ENCODE measurements at places on chromosomes 3 and 15.

- DNase-seq: no peak
Measured at GRCh38 chr3:23490459-23490858, 287.3 kb downstream of the UBE2E2 start.

DNA sequence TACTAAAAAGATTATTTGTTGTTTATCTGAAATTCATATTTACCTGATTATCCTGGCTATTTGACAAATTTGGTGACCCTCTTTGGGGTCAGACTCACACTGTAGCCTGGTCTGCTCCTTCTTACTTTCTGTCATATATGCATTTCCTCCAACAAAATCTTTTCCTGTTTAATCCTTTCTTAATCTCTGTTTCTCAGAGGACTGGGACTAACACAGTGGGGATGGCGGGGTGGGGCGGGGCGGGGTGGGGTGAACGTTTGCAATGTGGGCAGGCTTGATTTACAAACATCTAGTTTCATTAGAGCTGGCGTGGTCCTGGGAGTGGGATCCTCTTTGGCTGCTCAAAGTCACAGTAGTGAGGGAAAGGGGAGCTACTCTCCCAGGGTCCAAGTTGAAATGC, 35.3 kb upstream of the CDCP1 start:
- no peak for DNase-seq

DNA sequence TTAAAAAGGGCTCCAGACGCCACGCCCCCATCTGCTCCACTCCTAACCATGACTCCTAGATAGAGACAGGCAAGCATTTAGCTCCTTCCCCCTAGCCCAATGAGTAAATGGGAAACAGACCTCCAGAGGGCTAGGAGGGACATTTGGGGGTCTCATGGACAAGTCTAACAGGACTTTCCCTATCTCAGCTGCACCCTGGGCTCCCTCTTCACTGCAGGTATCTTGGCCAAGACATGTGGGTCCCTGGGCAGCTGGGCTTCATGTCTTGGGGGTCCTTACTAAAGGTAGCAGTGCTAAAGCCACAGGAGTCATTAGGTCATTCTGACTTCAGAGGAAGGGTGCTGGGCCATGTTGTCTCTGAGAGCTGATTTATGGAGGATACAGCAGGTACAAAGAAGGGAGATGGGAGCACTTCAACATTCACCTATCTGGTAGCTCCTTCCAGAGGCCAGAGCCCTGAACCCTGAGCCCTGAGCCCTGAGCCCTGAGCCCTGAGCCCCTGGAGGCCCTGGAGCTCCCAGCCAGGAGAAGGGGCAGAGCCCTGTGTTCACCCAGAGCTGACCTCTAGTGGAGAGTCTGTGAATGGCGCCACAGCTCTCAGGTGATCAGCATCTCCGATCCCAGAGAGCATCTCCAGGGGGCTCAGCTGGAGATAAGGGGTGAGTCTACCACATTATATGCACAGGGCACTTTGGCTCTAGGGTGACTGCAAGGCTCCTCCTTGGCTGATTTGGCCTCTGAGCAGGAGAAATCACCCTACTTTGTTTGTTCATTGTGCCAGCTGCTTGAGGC, 40.1 kb upstream of the EPHB1 start:
- no peak for DNase-seq

DNA sequence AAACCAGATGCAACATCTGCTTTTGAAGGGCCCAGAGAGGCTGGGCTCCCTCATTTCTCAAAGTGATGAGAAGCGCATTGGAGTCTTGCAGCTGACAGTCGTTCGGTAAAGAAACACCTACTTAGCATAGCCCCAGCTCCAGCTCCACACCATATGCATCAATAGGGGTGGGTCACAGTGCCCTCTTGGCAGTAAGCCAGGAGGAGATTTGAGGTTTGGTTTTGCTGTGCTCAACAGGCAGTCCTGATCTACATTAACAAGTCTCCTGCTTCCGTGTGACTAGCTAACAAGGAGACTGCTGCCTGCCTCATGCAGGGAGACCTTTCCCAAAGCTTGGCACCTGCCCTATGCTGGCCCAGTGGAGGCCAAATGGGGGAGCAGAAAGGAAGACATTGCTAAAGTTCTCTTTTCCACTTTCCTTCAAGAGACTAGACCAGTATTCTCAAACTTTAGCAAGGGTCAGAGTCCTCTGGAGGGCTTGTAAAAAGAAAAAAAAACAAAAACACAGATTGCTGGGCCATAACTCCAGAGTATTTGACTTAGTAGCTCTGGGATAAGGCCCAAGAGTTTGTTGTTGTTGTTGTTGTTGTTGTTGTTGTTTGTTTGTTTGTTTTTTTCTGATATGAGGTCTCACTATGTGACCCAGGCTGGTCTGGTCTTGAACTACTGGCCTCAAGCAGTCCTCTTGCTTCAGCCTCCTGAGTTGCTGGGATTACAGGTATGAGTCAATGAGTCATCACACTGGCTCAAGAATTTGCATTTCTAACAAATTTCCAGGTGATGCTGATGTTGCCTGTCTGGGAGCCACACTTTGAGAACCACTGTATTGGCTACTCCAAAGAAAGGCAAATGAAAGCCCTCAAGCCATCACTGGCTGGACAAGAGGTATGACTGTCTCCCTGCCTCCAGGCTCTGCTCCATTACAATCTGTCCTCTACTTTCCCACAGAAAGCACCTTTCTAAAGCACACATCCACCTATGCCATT, 294.9 kb downstream of the RORA start:
- DNase-seq: peak; percentile 5

GRCh38 chr3:59263152-59263551, 213.3 kb upstream of the CFAP20DC start:
- no peak for DNase-seq

- no peak for DNase-seq
Measured at GRCh38 chr15:48393645-48394506, 62.6 kb downstream of the DUT start.

DNA sequence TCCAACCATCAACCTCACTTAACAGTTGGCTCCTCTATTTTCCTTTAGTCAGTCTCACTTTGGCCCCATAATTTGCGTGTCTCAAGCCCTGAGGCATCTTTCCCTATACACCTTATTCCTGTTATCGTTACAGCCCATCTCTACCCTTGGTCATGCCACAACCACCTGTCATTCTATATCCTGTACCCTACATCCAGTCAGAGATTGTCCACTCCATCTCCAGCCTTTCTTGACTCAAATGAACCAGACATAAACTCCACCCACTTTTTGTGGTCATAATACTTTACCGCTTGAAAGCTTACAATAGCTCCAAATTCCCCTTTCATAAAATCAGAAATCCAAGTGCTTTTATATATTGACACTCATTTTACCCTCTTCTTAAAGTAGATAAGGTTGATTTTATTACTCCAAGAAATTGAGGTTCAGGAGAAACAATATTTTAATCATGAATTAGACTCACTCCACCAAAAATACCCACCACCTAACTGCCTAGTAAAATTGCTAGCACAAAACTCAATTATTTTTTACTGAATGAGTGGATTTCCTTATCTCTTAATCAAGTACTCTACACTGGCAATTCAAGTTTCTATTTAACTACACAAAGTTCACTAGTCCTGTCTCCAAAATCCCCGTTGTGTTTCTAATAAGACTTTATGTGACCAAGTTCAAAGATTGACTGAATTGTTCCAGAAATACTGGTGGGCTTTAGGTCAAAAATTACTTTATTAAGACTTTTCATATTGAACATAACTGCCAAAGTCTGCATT, 9.1 kb downstream of the CCR4 start:
- no peak for DNase-seq

DNA sequence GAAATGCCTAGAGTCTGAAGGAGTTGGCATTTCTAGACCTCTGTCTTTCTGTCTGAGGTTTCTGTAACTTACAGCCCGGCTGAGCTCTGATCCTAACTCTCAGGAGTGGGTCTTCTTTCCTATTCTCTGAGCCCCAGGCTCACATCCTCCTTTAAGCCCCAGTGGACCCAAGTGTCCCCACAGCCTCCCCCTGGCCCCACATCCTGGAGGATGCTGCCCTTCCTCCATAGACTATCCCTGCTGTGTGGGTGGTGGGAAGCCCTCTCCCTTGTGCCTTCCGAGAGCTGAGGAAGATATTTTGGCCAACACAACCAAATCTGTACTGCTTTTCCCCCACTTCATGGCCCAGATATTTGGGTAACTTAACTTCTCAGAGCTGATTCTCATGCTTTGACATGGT, 151.3 kb downstream of the LRTM1 start:
- DNase-seq: no peak

DNA sequence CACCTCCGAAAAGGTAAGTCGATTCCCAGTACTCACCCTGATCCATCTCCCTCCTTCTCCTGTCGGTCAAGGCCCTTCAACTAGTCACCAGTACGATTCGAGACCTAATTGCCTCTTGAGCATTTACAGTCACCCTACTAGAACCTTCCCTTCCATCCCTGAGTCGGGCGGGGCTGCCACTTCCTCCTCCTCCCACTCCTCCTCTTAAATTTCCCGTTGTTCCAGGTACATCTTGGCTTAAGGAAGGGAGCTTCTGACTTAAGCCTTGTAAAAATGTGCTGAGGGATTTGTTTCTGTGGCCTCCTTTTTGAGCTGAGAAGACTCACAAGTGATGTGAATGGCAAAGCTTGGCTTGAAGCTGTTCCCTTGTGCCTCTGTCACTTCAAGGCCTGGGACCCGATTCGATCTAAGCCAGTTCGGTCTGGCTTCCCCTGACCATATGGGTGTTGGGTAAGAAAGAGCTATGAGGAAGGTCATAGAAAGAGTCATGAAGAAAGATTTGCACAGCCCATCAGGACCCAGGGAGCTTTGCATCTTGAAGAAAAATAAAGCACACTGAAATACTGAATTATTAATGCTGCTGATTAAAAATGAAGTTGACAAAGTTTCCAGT, 28.1 kb downstream of the LCMT2 start:
- DNase-seq: no peak

DNA sequence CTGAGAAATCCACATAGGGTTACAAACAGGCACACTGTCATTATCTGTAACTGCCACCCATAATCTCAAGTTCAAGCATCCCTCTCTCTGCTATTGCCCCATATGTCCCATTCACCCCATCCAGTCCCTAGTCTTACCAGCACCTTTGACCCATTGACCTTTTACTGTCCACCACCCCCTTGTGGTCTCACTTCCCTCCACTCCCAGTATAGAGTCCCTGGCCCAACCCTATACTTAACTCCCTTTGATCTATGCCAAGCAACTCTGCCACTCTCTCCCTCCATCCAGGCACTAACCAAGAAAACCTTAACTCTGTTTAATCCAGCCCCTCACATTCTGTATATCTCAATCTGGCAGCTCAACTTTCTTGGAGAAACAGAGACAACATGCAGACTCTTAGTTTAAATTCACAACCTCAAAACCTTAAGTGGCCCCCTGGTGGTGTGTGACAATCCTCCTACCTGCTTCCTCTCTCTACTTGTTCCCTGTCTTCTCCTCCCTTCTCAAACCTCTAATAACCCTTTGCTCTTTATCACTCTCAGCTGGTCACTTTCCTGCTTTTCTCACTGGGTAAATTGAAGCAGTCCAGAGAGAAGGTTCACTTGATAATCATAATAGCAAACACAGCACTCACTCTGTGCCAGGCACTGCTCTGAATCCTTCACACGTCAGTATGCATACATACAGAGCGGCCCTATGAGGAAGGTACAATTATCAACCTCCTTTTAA, 162.7 kb downstream of the STT3B start:
- peak; percentile 48 for DNase-seq

DNA sequence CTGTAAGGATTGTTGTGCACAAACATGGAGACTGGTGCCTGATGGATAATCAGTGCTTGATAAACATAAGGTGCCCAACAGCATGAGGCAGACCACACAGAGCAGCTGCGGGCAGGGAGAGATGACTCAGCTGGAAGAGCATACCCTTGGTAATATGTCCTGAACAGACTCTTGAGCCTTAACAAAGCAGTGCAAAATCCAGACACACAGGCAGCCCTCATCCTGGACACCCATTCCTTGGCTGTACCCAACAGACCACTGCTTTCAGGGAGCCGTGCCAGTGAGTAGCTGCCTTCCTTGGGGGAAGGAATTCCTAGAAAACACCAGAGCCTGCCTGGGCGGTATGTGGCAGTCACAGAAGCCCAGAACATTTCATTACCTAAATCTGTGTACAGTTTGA, 156.2 kb downstream of the CLSTN2 start:
- DNase-seq: no peak

GRCh38 chr15:36186376-36186775, 393.1 kb upstream of the CDIN1 start:
- DNase-seq: no peak

DNA sequence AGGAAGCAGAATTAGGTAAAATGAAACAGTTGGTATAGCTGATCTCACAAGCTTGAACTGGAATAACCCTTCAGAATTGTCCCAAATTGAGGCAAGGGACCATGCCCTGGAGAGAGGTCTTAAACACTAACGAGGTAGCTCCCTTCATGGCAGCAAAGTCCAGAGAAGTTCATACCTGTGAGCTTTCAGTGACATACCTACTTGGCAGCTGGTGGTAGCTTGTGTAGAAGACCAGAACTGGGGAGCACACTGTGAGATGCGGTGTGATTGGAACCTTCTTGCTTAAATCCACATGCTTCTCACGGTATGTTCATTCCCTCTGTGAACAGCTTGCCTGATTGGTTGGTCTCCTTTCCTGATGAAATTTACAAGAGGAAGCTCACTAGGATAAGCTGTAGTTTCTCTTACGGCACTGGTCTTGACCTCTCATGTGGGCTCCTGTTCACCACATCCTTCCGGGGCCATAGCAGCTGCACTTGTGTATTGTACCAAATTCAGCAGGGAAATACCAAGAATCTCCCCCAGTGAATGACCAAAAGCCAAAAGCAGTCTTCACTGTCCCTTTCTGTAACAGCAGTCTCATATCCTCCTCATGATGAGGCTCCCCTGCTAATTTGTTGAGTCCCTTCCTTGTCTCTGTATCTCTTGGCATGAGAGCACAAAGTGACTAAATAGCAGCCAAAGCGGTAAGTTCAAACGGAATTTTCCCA, 483.7 kb upstream of the FRG2C start:
- DNase-seq: no peak

DNA sequence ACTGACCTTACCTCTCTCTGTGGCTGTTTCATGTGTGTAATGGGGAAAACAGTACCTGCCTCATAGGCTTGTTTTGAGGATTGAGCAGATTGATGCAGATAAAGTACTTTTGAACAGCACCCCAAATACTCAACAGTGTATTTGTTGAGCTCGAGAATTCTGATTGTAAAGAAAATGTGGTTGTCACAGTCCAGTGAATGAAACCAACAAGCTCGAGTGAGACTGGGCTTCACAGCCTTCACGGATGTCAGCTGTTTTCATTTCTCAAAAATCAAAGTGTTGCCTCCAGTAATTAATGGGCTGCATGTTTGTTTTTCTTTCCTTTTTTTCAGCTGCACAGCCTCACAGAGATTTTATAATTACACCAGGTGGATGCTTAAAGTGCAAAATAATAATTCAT, 43.7 kb downstream of the PARP15 start:
- no peak for DNase-seq

DNA sequence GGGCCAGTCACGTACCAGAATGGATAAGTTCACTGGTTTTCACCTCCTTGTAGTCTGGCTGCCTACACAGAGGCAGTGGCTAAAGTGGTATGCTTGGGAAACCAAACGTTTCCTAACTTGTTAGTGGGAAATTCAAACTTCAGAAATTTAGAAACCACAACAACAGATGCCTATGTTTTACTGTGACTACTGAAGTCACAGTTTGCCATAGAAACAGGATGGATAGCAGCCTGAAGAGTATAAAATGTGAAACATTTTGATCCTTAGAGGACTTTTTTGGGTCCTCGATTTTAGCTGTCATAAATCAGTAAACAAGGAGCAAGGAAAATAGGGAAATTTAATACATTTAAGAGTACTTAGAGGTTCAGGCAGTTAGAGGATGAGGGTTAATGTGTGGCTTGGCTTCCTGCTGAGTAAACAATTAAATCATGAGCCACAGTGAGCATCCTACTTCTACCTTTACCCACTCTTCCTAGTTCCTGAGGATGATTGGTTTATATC, 48.6 kb downstream of the CMSS1 start:
- no peak for DNase-seq

- DNase-seq: peak; percentile 34
Measured at GRCh38 chr15:70196372-70197316, 98.9 kb upstream of the TLE3 start.

Measured in CD4-positive, alpha-beta T cell treated with Interleukin-17A for 4 hours (primary cell).